ENCODE measurements at places on chromosomes 11 and 22.

- no peak for DNase-seq
Measured at GRCh38 chr11:22976146-22976545, 115.9 kb upstream of the CCDC179 start.

- DNase-seq = no peak
Measured at GRCh38 chr22:37310815-37311595, 28.7 kb downstream of the CYTH4 start.

DNA sequence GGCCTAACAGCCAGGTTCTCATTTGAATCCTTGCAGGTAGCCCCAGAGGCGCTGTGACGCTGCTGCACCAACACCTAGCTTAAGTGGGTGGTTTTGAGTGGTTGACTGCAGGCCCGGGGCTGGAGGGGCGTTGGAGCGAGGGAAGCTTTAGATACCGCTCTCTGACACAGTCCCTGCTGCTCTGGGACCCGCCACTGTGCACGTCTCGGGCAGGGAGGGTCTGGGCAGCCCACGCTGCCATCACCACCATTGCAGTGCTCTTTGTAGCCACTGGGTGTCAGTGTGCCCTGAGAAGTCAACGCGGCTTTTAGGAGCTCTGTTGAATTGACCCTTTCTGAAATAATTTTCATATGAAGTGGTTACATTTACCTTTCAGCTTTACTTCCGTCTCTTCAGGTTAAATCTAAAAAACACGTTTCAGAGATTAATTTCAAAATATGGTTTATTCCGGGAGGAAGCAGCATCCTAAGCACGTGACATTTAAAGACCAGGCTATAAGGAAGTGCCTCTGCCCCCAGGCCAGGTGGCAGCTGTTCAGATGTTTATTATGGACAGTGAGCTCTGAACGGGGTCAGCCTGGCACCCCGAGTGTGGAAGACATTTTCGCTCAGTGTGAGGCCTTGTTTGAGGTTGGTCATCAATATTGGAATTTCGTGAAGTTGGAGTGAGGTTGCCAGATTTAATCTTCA, 30.9 kb upstream of the PARVB start:
- peak; percentile 91 for DNase-seq

GRCh38 chr11:45725121-45725520, 59.7 kb upstream of the CHST1 start:
- DNase-seq = no peak

GRCh38 chr11:116867619-116868018, 30.2 kb upstream of the APOA1 start:
- DNase-seq = no peak

DNA sequence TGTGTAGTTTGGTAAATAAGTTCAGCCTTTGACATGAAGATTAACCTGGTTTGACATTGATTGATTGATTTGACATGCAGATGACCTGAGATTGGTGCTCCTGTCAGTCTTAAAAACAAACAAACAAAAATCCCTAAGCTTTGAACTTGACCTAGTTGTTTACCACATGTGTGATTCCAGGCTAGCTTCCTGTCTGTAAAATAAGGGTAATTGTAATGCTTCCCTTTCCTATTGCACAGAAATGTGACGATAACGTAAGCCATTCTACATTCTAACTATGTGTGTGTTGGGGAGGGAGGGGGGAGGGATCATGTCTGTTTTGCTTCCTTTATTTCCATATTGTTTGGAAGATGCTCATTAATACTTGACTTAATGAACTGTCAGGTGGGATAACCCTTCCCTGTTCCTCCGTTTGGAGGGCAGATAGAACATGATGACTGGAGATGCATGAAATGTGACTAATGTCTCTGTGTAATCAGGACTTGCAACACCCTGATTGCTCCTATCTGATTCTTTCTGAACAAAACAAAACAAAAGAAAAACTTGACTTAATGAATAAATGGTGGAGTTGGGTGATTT, 106.1 kb upstream of the CLMP start:
- no peak for DNase-seq
